ENCODE measurements at places on chromosomes 2 and 18.

DNA sequence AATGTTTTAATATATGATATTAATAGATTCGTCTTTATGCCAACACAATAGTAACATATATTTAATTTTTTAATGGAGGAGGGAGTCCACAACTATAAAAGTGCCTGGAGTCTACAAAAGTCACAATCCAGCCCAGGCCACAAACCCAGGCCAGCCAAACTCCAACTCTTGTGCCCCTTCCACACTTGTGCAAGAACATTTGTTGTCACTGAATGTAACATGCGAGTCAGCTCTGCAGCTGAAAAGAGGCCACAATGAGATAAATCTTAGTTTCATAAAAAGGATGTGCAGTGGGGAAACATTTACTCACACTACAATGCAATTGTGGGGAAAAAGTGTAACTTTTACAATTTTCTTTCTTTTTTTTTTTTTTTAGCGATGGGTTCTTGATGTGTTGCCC, 110.8 kb downstream of the MCFD2 start:
- DNase-seq = no peak

DNA sequence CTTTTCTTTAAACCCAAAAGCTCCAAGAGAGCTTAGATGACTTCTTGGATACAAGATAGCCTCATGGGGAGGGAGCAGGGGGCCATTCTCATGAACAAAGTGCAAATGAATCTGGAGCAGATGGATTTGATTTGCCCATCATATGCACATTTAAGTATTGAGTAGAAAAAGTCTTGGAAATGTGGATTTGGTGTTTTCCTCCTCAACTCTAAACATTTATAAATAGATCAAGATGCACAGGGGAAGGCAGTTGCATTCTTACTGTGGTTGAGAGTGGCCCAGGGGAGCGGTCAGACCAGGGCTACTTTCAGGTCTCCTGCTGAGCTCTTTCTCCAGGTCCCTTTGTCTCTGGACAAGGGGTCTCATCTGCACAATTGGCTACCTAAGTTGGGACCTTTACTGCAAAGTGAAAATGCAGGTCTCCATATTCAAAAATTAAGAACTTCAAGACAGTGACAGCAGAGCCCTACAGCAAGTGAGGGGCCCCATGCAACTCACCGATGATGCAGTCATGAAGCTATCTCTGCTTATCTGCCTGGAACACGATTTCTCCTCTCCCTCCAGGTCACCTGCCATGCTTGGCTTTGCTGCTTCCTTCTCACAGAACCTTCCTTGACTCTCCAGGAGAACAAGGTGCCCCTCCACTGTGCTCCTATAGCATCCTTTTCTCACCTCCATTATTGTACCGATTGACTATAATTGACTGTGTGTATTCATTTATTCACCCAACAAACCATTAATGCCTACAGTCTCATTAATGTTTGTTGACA, 145.4 kb downstream of the LPIN1 start:
- no peak for DNase-seq

DNA sequence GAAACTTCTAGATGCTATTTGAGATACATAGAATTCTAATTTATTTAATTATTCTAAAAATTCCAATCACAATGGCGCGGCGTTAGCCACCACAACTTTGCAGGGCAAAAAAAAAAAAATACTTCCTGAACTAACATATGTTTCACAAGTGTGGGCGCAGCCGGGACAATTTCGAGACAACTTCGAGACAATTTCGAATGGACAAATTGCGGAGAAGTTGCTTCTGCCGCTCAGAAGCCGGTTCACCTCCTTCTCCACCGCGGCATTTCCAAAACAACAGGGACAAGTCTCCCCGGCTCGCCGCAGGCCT, 842 bp downstream of the PAX3 start:
- no peak for DNase-seq

DNA sequence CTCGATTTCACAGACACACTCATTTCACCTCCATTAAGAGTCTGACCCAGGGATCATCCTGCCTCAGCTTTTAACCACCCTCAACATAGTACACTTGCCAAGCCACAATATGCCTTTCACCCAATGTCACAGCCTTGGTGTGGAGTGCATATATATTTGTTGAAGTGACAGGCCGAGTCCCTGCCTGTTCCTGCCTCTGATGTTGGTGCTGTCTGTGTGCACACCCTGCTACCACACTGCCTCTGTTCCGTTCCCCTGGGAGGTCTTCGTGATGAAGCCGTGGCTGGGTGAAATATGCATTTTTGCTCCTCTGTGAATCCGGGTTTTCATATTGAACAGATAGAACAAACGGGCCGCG, 90.3 kb downstream of the RNF144A start:
- DNase-seq = no peak

DNA sequence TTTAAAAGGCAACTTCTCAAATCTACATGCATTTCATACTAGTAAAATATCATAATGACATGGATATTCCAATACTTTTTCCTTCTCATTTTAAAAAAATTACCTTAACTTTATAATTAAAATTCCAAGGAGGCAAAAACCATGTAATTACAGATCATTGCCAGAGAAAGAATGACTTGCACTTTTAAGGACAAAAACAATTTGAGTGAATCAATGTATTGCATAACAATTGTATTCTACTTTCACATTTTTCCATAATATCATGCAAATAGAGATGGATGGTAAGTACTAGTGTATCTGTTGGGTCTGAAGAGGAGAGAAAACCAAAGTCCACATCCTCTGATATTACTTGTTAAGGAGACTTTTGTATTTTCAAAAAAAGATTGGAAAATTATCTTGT, 89.5 kb upstream of the NCK2 start:
- no peak for DNase-seq

DNA sequence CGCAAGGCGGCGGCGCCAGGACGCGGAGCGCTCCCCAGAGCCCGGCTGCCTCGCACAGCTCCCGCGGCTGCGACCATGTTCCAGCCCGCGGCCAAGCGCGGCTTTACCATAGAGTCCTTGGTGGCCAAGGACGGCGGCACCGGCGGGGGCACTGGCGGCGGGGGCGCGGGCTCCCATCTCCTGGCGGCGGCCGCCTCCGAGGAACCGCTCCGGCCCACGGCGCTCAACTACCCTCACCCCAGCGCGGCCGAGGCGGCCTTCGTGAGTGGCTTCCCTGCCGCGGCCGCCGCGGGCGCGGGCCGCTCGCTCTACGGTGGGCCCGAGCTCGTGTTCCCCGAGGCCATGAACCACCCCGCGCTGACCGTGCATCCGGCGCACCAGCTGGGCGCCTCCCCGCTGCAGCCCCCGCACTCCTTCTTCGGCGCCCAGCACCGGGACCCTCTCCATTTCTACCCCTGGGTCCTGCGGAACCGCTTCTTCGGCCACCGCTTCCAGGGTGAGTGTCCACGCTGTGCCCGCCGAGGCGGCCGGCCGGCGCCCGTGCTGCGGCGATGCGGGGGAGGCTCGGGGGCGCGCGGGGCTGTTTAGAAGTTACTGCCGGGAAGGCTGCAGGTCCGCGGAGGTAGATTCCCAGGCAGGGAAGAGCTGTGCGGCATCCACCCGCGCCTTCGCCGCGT, 696 bp downstream of the EMX1 start:
- no peak for DNase-seq

- DNase-seq = no peak
Measured at GRCh38 chr18:72544092-72544886, at the start of gene CBLN2. TSS of gene CBLN2 (minus strand) at chr18:72544342. CDS start at chr18:72542160, 2,182 bp downstream.

- no peak for DNase-seq
Measured at GRCh38 chr2:185608799-185609198, 129.8 kb upstream of the FSIP2 start.

DNA sequence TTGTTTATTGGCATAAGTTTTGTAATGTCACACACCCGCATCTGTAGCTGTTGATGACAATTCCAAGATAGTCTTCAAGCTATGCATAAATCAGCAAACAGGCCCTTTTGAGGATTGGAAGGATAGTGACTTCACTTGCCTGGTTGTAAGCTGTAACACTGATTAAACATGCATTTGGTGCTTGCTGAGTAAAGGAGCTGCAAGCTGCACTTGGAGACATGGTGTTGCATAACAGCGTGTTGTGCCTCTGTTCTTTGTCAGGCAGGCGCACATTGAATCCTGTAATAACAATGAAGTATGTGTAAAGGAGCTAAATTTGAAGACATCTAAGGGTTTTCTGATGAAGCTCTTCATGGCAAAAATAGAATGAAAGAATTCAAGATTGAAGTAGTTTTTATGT, 68.7 kb upstream of the TTC27 start:
- DNase-seq = no peak

GRCh38 chr2:240655931-240656886, 26.5 kb downstream of the AQP12B start:
- no peak for DNase-seq

- DNase-seq = no peak
Measured at GRCh38 chr2:233912691-233913423, 4.3 kb upstream of the TRPM8 start.

GRCh38 chr2:149744865-149745264, 157.3 kb upstream of the MMADHC start:
- no peak for DNase-seq
